GM03348 (cell line): ENCODE measurements at places on chromosomes 3 and 15.

DNA sequence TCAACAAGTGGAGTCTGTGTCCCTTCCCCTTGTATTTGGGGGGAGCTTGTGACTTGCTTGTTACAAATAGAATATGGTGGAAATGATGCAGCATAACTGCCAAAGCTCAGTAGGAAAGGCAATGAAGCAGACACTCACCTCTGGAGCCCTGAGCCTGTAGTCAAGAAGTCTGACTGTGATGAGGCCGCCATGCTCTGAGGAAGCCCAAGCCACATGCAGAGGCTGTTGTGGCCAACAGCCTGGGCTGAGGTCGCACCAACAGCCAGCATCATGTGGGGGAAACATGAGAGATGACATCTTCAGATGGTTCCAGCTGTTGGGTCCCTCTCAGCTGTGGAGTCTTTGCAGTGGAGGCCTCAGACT is 161.4 kb downstream of the CHSY1 start:
- no peak for DNase-seq

GRCh38 chr15:29048011-29048410 is 162.2 kb downstream of the APBA2 start:
- DNase-seq, result no peak

DNA sequence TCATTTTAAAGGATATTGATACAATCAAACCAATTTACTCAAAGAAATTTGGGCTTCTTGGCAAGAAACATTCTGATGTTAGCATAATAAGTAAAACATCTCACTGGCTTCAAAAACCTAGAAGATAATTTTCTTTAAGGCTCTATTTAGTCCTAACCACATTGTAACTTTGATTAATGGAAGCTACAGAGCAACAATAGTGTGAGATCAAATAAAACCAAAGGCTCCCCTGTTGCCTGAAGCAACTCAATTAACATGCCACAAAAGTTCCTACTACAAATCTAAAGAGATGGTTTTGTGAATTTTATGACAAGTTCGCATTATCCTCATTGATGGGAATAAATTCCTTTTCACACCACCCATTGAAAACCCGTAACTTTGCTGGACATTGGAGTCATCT is 5.9 kb downstream of the DPH6 start:
- no peak for DNase-seq

- DNase-seq, result no peak
Measured at GRCh38 chr3:194756460-194756779, 70.7 kb downstream of the FAM43A start.

DNA sequence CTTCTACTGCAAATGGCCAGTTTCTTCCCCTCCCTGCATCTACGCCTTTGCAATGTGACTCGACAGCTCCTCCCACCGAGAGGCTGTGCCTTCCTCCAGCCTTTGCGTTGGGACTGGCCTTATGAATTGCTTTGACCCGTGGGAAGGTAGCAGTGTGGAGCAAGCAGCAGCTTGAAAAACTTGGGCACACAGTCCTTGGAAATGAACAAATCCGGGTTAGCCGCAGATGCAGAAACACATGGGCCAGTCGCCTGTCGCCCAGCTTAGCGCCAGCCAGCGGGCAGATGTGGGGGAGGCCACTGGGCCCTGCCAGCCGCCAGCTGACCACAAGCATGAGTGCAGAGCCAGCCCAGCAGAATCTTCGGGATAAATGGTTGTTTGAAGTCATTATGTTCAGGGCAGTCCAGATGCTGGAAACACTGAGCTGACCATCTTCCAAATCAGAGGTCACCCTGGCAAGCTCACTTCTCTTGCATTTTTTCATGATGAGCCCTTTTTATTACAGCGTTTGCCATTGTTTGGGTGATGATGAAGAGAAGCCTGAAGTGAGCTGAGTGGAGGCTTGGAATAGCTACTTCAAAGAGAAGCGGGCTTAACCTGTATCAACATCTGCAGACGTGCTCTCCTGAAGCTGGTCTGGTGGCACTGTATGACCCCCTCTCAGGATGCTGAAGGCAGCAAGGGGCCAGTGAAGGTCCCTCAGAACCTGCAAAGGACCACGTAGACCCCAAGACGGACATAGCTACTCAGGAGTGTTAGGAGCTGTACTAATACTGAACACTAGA is 9.8 kb downstream of the SELENOS start:
- peak; percentile 87 for DNase-seq

GRCh38 chr3:32315441-32315840 is 76.2 kb upstream of the CMTM7 start:
- no peak for DNase-seq
